ENCODE measurements at places on chromosomes 6 and 20. TPM values are rescaled to one million over a fixed set of nuclear protein-coding genes. Genes with fewer than 3 reads are reported as not detected.

FAM217A gene
- not detected for total RNA-seq

KIFC1 gene
- total RNA-seq, result 133 TPM

ADNP gene
- 81.2 TPM for total RNA-seq

CDSN gene
- total RNA-seq, result not detected

RNF146 gene
- 24.9 TPM for total RNA-seq

TRDN gene
- not detected for total RNA-seq

ARMC2 gene
- total RNA-seq, result 19.2 TPM

RPS21 gene
- total RNA-seq, result 1,634 TPM

FBXL4 gene
- total RNA-seq, result 10.8 TPM

DNA sequence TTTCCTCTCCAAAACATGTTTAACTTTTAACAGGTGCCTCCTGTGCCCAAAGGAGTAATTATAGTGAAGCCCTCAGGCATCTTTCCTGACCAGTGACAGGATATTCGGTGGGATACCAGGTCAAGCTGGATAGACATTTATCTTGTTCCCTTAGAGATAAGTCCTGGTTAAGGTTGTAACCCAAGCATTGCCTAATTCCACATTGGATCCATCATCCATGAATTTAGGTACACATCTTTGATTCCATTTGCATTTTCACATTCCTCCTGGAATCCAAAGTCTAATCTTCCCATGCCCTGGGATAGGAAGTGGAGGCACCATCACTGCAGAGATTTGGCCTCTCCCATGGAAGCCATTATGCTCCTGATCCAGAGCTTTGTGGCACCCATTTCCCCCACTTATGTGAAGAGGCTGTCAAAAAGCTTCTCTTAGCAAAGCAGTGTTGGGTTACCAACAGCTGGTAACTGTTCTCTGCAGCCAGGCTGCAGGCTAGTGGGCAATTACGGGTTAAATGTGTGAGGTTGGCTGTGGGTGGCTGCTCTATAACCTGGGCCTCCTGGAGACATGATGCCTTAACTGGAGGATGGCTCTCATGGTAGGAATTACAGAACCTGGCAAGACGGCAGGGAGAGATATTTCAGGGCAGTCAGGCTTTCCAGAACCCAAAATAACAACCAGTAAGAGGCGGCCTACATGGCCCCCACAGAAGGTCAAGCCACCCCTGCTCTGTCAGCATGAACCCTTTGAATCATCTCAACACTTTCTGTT lies 96.9 kb upstream of the VGLL2 start:
- DNase-seq, result no peak
- no peaks in the 10 kb centered on the region for H3K36me3 ChIP-seq
- H3K27me3 ChIP-seq, result no peaks in the 10 kb centered on the region

- peaks cover 35% of the 10 kb centered on the region for H3K4me1 ChIP-seq
- peaks cover 3% of the 10 kb centered on the region for H3K27me3 ChIP-seq
- peak overlapping the region; percentile 1 for H3K4me3 ChIP-seq
- peaks cover 3% of the 10 kb centered on the region for H3K36me3 ChIP-seq
- DNase-seq, result peak; percentile 92
These were observed 128.8 kb downstream of the SOBP start for GRCh38 chr6:107618672-107619071.

GRCh38 chr6:18327626-18328025 lies 59.5 kb upstream of the RNF144B start:
- H3K4me1 ChIP-seq, result peaks cover 9% of the 10 kb centered on the region
- no peak for DNase-seq
- no peak overlapping the region for H3K4me3 ChIP-seq
- peaks cover 4% of the 10 kb centered on the region for H3K27me3 ChIP-seq

DNA sequence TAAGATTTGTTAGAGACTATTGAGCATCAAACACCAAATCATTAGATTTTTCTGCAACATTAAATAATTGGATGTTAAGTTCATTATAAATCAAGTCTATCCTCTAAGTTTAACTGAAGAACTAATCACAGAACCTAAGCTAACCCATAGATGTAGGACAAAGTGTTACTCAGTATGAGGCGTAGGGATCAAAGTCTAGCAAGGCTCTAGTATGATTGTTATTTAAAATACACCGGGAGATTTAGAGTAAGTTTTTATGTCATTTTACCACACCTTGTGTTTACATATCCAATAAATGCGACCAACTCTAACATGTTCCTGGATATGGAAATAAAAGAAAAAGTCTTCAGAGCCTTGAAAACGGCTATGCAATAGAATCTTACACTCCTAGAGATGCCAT lies 2.6 kb downstream of the ADGB start:
- H3K27me3 ChIP-seq, result no peaks in the 10 kb centered on the region
- H3K36me3 ChIP-seq, result no peaks in the 10 kb centered on the region
- H3K27ac ChIP-seq, result no peak overlapping the region
- no peak for DNase-seq

GRCh38 chr20:2693286-2694007 lies 867 bp downstream of the EBF4 start:
- H3K4me1 ChIP-seq, result peaks cover 15% of the 10 kb centered on the region
- no peak overlapping the region for H3K27ac ChIP-seq
- H3K36me3 ChIP-seq, result peaks cover 2% of the 10 kb centered on the region

GRCh38 chr6:145213614-145214013 lies 521.7 kb downstream of the EPM2A start:
- no peak for DNase-seq
- H3K27me3 ChIP-seq, result peaks cover 9% of the 10 kb centered on the region
- H3K4me1 ChIP-seq, result peaks cover 11% of the 10 kb centered on the region
- no peak overlapping the region for H3K4me3 ChIP-seq

DNA sequence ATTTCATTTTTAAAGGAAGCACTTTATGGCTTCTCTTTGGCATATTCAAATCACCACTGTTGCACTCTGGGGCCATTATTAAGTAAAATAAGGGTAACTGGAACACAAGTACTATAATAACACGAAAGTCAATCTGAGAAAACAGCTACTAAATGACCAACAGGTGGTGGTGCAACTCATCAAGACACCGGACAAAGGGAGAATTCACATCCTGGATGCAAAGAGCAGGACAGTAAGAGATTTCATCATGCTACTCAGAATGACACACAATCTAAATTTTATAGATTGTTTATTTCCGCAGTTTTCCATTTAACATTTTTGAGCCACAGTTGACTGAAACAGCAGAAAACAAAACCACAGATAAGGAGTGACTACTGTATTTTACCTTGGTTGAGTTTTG lies 27.6 kb upstream of the LY86 start:
- H3K36me3 ChIP-seq, result peaks cover 24% of the 10 kb centered on the region
- peaks cover 3% of the 10 kb centered on the region for H3K27me3 ChIP-seq
- peaks cover 48% of the 10 kb centered on the region for H3K4me1 ChIP-seq
- no peak overlapping the region for H3K4me3 ChIP-seq
- H3K27ac ChIP-seq, result no peak overlapping the region

GRCh38 chr20:31560094-31560745 lies 44.9 kb upstream of the ID1 start:
- peak; percentile 83 for DNase-seq
- H3K36me3 ChIP-seq, result peaks cover 30% of the 10 kb centered on the region
- peak overlapping the region; percentile 82 for H3K27ac ChIP-seq

GRCh38 chr6:3630258-3630835 lies 121.2 kb downstream of the PXDC1 start:
- no peak for DNase-seq
- H3K36me3 ChIP-seq, result no peaks in the 10 kb centered on the region
- peaks cover 24% of the 10 kb centered on the region for H3K27me3 ChIP-seq
- H3K4me3 ChIP-seq, result no peak overlapping the region
- H3K4me1 ChIP-seq, result no peaks in the 10 kb centered on the region
- H3K27ac ChIP-seq, result no peak overlapping the region

DNA sequence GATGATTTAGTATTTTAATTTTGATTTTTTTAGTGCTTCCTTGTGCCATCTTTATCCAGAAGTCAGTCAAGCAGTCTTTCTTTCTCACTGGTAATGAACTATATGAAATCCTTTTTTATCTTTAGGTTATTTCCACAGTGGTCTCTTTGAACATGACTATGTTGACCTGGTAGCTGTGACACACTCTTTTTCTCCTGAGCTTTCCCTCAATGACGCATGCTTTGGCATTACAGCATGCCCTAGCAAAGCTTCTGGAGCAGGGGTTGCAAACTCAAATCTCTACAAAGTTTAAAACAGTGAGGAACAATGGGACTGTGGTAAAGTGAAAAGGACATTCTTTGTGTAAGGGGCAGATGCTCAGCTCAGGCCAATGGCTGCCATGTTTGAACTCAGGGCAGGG lies 4.5 kb upstream of the PLAGL1 start:
- H3K27ac ChIP-seq, result no peak overlapping the region
- H3K27me3 ChIP-seq, result peaks cover 15% of the 10 kb centered on the region
- peaks cover 3% of the 10 kb centered on the region for H3K4me1 ChIP-seq
- no peak overlapping the region for H3K4me3 ChIP-seq
- no peaks in the 10 kb centered on the region for H3K36me3 ChIP-seq

DNA sequence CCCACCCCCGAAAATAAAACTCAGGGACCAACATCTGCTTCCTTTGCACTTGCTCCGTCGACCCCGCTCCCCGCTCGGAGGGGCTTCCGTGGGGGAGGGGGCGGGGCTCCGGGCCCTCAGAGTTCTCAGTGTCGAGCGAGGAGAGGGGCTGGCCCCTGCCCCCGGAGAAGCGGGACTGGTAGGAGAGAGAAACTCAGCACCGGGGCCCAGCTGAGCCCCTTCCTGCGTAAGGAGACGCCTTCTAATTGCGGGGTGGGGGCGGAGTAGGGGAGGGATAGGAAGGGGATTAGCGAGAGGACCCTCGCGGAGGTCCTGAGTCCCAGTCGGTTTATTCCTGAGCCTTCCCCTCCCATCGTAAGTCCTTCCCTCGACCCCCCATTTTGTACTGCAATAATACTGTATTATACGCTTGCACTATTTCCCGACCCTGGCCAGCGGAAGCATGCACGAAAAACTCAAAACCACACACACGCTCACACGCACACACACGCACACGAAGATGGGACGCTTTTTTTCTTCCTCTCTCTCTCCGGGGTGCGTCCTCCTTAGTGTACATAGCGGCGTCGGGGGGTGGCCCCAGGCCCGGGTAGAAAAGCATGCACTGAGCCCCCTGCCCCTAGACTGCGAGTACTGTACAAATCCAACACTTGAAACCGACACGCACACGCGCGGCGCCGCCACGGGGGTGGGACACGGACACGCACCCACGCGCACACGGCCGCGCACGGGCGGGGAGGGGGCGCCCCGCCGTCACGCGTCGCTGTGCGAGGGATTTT lies 22.1 kb upstream of the SLC22A7 start:
- DNase-seq, result peak; percentile 65
- peak overlapping the region; percentile 43 for H3K4me3 ChIP-seq
- H3K27ac ChIP-seq, result peak overlapping the region; percentile 29
- H3K4me1 ChIP-seq, result peaks cover 17% of the 10 kb centered on the region
- H3K27me3 ChIP-seq, result peaks cover 60% of the 10 kb centered on the region

GRCh38 chr6:107658920-107659865 lies 164.9 kb downstream of the SCML4 start:
- H3K4me1 ChIP-seq, result peaks cover 45% of the 10 kb centered on the region
- DNase-seq, result no peak
- peaks cover 3% of the 10 kb centered on the region for H3K27me3 ChIP-seq
- H3K4me3 ChIP-seq, result peak overlapping the region; percentile 75
- H3K36me3 ChIP-seq, result peaks cover 5% of the 10 kb centered on the region
- H3K27ac ChIP-seq, result peak overlapping the region; percentile 97

GRCh38 chr6:157941101-157941863 lies 40.4 kb upstream of the SYNJ2 start:
- H3K4me3 ChIP-seq, result no peak overlapping the region
- peaks cover 20% of the 10 kb centered on the region for H3K4me1 ChIP-seq
- no peak overlapping the region for H3K27ac ChIP-seq

- H3K27ac ChIP-seq, result no peak overlapping the region
- H3K36me3 ChIP-seq, result no peaks in the 10 kb centered on the region
- H3K27me3 ChIP-seq, result no peaks in the 10 kb centered on the region
These were observed 74.0 kb downstream of the AGPAT4 start for GRCh38 chr6:161199850-161200249.

DNA sequence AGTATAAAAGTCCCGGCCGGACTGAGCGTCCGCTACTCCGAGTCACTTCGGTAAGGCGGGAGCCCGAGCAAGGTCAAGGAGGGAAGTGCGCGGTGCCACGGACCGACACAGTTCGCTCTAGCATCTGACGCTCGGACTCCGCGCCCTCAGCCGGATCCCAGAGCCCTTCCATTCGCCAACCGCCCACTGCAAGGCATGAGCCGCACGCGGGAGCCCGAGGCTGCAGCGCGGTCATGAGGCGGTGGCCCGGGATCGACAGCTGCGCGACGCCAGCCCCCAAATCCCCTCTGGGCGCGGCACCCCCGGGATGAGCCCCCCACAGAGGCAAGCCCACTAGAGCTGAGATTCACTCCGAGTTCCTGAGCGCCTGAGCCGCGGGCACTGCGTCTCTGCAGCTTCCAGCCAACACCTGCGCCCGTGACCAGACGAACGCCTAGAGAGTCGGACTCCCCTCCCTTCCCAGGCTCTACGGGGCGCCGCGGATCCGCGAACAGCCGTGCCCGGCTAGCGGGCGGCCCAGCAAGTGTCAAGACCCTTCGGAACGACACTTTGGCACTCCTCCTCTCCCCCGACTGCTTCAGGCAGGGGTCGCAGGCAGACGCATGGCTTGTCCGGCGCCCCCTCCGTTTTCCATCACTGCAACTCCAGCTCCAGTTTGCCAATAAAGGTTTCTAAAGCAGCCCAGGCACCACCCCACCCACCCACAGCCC lies 725 bp upstream of the ISM1 start:
- DNase-seq, result no peak
- no peak overlapping the region for H3K27ac ChIP-seq
- peak overlapping the region; percentile 48 for H3K4me3 ChIP-seq
- peaks cover 13% of the 10 kb centered on the region for H3K4me1 ChIP-seq
- no peaks in the 10 kb centered on the region for H3K36me3 ChIP-seq
- peaks cover 76% of the 10 kb centered on the region for H3K27me3 ChIP-seq

DNA sequence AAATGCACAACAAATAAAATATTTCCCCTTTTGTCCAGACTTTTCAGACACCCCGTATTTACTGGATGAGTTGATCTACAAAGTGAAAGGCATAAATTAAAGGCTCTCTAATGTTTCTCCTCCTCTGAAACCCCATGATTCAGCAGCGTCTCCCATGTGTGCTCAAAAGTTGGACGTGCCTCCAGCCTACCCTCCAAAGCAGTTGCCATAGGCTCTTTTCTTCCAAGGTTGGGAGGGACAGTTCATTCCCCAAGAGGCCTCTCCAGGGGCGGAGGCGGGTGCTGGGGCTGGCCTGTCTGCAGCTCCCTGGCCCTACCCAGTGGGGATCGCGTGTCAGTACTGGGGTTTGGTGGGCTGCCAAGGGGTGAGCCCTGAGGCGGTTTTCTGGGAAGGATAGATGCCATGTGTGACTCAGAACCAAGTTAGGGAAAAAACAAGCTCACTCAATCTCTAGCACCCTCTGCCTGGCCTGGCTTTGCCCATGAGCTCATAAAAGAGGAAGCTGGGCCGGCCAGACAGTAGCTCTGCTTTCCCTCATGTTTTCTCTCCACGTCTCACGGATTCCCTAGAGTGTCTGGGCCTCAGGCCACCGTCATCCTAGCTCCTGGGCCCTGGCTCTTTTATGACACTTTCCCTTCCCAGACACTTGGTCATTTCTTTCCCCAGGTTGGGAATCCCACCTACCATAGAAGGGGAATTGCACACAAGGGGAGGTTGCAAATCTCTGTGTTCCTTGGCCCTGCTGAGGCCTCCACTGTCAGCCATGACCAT lies 8.0 kb upstream of the IER3 start:
- no peaks in the 10 kb centered on the region for H3K36me3 ChIP-seq
- no peak for DNase-seq
- H3K4me3 ChIP-seq, result no peak overlapping the region
- peaks cover 2% of the 10 kb centered on the region for H3K4me1 ChIP-seq
- H3K27ac ChIP-seq, result no peak overlapping the region

GRCh38 chr20:60104993-60105803 lies 147.0 kb downstream of the CDH26 start:
- H3K4me1 ChIP-seq, result peaks cover 11% of the 10 kb centered on the region
